ENCODE measurements at places on chromosomes 2 and 18.

DNA sequence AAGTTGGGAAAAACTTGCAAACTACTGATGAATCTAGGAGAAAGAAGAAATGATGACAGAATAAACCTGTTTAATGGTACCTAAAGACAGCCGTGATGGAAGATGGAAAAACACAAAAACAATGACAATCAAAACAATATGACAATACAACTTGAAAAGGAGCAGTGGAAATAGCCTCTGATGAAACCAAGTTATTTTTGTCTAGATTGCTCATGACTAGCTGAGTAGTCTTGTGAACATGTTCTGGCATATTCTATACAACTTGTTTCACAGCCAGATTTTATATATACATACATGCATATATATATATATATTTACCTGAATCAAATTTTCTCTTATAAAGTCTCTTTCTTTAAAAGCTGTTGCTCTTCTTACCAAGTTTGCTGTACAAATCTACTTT lies 439.1 kb downstream of the TGIF1 start:
- no peak for DNase-seq

DNA sequence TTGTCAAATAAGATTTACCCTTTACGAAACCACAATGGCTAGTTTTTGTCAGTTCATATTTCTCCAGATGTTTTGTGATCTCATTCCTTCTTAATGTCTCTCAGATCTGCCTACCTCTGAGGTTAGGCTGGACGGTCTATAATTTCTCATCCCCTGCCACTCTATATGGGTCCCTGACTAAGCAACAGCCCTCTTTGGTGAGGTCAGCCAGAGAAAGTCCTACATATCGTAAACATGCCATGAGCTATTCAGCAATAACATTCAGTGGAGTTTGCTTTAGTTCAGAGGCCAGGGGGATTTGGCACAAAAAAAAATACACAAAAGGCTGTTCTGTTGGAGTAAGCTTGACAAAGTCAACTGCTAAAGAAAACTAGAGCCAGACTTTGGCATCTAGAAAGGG lies 192.1 kb upstream of the NCKAP5 start:
- DNase-seq: no peak

- DNase-seq: no peak
Observed at GRCh38 chr2:197251163-197251562, 59.4 kb downstream of the ANKRD44 start.

GRCh38 chr2:195595825-195596224 lies 61.2 kb upstream of the SLC39A10 start:
- no peak for DNase-seq

DNA sequence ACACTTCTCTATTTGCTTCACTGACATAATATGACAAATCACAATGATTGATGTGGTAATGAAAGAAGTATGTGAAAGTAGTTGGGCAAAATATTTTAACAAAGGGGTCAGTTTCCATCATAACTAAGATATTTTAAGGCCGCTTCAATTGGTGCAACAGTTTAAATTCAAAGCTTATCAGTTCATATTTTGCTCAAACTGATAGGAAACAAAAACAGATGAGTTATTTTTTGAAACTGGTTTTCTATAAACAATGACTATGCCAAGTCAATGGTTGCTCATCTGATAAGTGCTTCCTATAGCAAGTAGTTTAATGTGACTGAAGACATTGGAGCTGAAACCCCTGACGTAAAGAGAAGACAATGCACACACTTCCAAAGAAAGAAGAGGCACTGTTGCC lies 1290.7 kb downstream of the SUCLG1 start:
- no peak for DNase-seq

GRCh38 chr2:172674034-172674967 lies 61.3 kb upstream of the RAPGEF4 start:
- DNase-seq: peak; percentile 9

GRCh38 chr18:26504831-26505230 lies 43.5 kb downstream of the KCTD1 start:
- DNase-seq: no peak

DNA sequence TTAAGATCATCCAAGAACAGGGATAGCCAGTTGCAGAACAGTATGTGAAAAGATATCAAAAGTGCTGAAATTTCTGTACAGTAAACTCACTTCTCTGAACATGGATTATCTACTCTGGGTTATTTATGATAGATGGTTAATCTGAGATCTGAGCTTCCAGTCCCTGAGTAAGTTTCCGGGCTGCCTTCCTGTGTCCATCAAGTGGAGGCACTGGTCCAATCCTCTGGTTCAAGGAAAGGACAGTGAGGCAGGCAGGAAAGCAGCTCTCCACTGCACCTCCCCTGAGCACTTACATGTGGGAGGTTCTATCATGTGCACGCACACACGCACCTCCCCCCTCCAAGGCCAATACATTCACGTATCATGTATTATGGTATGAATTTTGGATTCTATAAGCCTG lies 32.5 kb downstream of the GPR45 start:
- DNase-seq: no peak

DNA sequence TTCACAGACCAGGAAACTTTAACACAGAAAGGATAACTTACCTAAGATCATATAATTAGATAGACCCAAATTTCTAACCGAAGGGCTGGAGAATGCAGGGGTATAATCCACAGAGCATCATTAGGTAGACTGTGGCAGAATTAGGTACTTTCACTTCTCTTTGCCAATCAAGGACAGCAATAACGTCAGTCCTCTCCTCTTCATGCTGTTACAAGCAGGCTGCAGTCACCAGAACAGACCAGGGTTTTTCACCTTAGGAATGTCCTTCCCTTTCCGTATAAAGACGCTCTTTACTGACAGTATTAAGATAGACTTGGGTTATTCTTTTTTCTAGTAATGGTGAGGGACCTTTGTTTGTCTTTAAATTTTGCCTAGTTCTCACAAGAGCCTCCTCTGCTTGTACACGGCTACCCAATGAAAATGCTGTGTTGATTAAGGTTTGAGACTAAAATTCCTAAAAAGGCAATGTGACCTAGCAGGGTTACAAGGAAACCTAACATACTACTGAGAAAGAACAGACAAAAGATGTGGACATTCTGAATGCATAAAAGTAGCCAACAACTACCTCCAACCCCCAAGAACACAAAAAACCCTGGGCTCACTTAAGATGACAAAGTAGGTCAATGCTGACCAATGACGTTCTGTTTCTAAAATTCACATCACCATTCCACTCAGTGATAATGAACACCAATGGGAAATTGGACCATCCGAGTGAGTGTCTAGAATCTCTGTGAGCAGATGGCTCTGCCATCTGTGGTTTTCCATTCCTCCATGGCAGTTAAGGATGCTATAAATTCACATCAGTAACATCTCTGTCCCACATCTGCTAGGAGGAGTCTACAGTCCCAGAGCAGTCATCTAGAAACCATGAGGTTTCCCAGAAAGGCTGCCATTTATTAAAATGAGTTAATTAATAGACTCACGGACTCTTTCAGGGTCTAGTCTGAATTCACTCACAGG lies 2.1 kb downstream of the PDIA6 start:
- DNase-seq: peak; percentile 44

- DNase-seq: peak; percentile 49
Observed at GRCh38 chr18:2627821-2628276, 27.7 kb upstream of the SMCHD1 start.

GRCh38 chr2:72494392-72494791 lies 331.4 kb downstream of the EXOC6B start:
- DNase-seq: no peak

- DNase-seq: peak; percentile 57
Observed at GRCh38 chr2:8514796-8515758, 166.8 kb upstream of the ID2 start.

DNA sequence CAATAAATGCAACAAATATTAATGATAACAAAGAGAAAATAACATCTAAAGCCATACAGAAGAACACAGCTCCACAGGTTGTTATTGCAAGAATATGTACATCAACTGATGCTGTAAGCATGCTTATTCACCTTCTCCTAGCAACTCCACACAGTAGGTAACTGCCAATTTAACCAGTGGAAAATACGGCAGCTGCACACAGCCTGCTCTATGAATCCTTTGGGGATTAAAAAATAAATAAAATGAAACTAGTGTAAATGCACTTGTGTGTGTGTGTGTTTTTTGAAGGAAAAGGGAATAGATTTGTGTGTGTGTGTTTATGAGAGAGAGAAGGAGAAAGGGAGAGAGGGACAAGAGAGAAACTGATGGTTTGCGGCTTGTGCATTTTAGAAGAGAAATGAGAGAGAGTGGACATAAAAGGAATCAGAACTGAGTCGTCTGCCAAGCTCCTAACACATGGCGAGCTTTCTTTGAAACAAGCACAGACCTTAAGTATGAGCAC lies 96.2 kb upstream of the PDE1A start:
- no peak for DNase-seq

- DNase-seq: no peak
Observed at GRCh38 chr2:158599609-158600008, 142.9 kb downstream of the PKP4 start.

- no peak for DNase-seq
Observed at GRCh38 chr18:6374340-6374739, 40.4 kb downstream of the L3MBTL4 start.

DNA sequence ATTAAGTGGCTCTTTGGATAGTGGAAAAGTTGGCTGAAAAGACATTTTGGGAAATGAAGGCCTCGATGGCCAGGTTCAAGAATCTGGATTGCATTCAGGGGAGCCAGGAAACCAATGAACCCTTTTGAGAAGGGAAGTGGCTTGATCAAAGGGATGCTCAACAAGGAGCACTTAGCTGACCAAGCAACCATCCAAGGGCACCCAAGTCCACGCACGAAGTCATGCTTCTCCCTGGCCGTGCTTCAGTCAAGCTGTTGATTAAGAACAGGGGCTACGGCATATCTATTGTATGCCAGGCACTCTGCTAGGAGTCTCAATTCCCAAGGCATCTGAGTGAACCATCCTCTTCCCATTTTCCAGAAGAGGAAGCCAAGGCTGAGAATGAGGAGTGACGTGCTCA lies 185.8 kb upstream of the GLI2 start:
- no peak for DNase-seq

- DNase-seq: no peak
Observed at GRCh38 chr2:189260361-189260814, 80.8 kb upstream of the COL5A2 start.

- DNase-seq: no peak
Observed at GRCh38 chr2:86314125-86314524, 23.3 kb downstream of the REEP1 start.

DNA sequence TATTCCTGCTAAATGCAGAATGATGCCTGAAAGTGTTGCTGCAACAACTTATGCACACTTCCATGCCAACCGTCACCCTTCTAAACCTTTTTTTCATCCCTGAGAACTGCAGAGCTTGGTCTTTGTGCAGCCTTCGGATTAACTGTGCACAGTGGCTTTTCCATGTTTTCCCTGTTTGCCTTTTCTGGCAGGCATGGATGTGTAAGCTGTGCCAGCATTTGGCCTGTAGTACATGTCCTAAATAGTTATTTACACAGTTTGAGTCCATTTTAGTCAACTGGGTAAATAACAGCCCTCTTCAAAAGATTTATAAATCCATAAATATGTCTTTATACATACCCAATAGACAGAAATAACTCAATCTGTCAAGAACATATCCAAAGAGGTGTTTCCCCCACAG lies 31.5 kb downstream of the MEIS1 start:
- DNase-seq: no peak

GRCh38 chr2:64841461-64841860 lies 147.7 kb upstream of the SLC1A4 start:
- no peak for DNase-seq

- DNase-seq: no peak
Observed at GRCh38 chr2:241364781-241365180, 8.7 kb downstream of the FARP2 start.

- DNase-seq: peak; percentile 24
Observed at GRCh38 chr2:64454386-64455332, 697 bp downstream of the LGALSL start.

GRCh38 chr18:12315911-12316310 lies 7.9 kb downstream of the TUBB6 start:
- no peak for DNase-seq

GRCh38 chr2:120318626-120319025 lies 27.3 kb upstream of the INHBB start:
- DNase-seq: no peak

GRCh38 chr18:71809711-71810110 lies 734.4 kb downstream of the CBLN2 start:
- DNase-seq: no peak

GRCh38 chr2:110095994-110096633 lies 19.5 kb downstream of the MALL start:
- no peak for DNase-seq

- peak; percentile 4 for DNase-seq
Observed at GRCh38 chr2:149152469-149152953, 114.0 kb downstream of the LYPD6B start.

GRCh38 chr2:188922191-188922590 lies 52.0 kb upstream of the COL3A1 start:
- DNase-seq: no peak

GRCh38 chr2:1663621-1664020 lies 80.7 kb downstream of the PXDN start:
- no peak for DNase-seq

DNA sequence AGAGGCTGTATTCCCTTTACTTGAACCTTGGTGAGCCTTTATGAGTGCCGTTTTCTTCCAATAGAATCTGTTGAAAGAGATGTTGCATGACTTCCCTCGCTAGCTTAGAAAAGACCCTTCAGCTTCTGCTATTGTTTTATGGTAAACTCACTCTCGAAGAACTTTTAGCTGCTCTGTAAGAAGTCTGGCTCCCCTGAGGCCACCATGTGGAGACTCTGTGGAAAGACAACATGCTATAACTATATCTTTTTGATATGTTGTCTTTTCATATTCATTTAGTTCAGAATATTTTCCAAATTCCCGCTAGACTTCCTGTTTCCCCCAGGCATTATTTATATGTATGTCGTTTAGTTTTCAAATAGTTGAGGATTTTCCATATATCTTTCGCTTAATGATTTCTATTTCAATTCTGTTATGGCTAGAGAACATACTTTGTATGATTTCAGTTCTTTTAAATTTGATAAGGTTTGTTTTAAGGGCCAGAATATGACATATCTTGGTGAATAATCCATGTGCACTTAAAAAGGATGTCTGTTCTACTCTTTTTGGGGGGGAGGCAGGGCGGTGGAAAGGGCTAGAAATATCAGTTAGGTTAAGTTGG lies 64.1 kb downstream of the PTPN4 start:
- peak; percentile 40 for DNase-seq

GRCh38 chr2:46954951-46955571 lies 39.5 kb upstream of the MCFD2 start:
- DNase-seq: no peak

GRCh38 chr2:69837533-69837932 lies 8.1 kb downstream of the GMCL1 start:
- DNase-seq: no peak

DNA sequence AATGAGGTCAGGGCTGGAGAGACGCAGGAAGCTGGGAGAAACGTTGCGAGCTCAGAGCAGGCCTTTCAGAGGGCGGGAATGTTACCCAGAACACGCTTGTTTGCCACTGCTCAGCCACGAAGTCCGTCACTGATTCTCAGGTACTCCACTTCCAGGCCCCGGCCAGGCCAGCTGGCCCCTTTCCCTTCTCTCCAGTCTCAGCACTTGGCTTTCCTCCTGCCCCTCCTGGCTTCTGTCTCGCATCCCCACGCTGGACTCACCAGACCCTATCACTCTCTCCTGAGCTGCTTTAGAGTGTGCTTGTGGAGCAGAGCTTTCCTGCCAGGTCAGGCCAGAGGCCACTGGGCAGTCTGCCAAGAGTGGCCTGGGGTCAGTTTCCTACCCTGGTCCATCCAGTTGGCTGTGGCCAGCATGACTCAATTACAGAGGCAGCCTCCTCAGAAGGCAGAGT lies 151.4 kb downstream of the TWIST2 start:
- DNase-seq: no peak
